Left hindlimb (tissue), 1 donor: ENCODE measurements at places on chromosomes 7 and 10.

DNA sequence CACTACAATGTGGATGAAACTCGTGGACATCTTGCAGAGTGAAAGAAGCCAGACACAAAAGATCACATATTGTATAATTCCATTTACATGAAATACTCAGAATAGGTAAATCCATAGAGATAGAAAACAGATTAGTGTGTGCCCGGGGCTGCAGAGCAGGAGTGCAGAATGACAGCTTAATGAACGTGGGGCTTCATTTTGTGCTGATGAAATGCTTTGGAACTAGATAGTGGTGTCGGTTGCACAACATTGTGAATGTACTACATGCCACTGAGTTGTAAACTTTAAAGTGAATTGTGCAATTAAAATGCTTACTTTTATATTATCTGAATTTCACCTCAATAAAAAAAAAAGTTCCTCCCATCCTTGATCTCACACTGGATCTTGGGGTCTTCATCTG, 31.8 kb upstream of the CARD11 start:
- DNase-seq, result no peak

DNA sequence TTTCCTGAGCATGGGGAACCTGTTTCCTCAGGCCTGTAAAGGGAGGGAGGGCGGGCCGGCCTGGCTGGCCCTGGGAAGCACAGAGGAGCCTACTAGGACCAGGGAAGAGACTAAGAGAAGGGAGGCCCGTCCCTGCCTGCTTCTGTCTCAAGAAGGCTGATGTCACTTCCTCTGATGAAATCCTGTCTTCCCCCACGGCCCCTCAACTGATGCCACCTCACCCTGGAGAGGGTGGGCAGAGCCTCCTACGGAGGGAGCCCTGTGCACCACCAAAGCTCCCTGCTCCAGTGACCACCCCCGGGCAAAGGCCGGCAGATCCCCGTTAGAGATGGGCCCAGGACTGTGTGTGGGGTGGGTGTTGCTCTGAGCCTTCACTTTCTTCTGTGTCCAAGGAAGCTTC, 1.0 kb upstream of the PILRA start:
- no peak for DNase-seq

DNA sequence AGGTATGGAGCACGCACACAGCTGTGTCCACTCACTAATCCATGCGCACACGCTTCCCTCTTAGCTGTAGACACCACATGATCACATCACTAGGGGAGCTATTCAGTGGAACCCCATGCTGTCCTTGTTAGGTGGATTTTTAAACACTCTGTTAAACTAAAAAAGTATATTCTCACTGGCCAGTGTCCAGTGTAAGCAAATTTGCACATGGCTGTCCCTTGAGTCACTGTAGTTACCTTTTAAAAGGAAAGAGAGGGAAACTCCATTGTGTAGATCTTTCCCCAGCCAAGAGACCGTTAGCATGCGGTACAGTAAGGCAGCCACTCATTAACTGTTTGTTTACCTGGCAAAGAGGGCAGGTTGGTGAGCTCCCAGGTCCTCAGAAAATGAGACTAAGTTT, 81.6 kb upstream of the INSYN2A start:
- DNase-seq, result no peak

- DNase-seq, result no peak
Observed at GRCh38 chr7:147885869-147886268, 704.7 kb upstream of the C7orf33 start.

GRCh38 chr10:110174201-110174600, 33.2 kb upstream of the MXI1 start:
- DNase-seq, result no peak

DNA sequence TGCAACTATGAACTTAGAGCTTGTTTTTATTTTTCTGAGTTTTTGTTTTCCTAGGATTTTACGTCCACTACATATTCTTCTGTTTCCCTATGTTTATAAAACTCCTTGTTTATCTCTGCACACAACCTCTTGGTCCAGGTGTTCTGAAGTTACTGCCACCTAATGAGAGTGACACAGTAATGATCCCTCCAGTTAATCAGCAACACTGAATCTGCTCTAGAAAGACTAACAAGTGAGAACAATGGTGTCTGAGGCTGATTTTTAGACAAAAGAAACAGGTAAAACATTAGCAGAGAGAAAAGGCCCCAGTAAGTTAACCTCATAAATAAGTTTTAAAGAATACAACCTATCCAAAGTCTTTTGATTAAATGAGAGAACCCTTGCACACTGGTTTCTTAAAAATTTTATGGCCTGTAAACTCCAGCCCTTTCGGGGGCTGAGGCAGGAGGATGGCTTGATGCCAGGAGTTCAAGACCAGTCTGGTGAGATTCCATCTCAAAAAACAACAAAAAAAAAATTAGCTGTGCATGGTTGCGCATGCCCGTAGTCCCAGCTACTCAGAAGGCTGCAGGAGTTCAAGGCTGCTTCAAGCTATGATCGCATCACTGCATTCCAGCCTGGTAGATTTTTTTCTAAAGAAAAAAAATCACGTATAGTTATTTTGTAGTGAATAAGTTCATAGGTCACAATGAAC, 397.6 kb downstream of the MAGI2 start:
- DNase-seq, result no peak

- no peak for DNase-seq
Observed at GRCh38 chr10:89563861-89564478, 28.6 kb upstream of the SLC16A12 start.

GRCh38 chr7:31123726-31124125, 71.6 kb downstream of the ADCYAP1R1 start:
- no peak for DNase-seq

DNA sequence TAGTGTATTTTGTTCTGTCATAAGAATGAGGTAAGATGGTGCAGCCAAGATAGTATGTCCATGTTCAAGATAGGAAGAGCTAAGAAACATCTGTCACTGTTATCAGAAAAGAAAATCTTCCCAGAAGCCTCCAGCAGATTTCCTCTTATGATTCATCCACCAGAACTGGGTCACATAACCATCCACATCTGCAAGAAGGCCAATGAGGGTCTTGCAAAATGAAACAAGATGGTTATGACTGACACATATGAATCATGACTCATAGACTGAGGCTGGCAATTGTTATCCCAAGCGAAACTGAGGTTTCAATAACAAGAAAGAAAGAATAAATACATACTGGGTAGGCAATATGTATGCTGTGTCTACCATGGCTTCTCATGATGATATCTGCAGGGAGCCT, 30.3 kb downstream of the CCNJ start:
- DNase-seq, result no peak

DNA sequence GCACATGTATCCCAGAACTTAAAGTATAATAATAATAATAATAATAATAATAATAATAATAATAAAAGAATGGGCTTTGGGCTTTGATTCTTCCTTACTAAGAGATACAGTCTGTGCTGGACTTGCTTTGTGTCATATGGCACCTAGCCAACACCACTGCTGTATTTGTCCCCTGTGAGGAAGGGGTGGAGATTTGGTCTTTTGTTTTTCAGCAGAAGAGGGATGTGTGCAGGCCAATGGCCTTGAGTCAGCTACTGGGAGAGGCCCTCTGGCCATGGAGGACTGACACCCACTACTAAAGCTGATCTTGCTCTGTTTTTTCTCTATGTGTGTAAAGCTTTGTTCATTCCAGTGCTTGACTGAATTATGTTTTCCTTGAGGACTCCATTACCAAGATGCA, 573.0 kb upstream of the PCDH15 start:
- no peak for DNase-seq

- DNase-seq, result no peak
Observed at GRCh38 chr7:132412435-132412834, 163.8 kb downstream of the PLXNA4 start.

DNA sequence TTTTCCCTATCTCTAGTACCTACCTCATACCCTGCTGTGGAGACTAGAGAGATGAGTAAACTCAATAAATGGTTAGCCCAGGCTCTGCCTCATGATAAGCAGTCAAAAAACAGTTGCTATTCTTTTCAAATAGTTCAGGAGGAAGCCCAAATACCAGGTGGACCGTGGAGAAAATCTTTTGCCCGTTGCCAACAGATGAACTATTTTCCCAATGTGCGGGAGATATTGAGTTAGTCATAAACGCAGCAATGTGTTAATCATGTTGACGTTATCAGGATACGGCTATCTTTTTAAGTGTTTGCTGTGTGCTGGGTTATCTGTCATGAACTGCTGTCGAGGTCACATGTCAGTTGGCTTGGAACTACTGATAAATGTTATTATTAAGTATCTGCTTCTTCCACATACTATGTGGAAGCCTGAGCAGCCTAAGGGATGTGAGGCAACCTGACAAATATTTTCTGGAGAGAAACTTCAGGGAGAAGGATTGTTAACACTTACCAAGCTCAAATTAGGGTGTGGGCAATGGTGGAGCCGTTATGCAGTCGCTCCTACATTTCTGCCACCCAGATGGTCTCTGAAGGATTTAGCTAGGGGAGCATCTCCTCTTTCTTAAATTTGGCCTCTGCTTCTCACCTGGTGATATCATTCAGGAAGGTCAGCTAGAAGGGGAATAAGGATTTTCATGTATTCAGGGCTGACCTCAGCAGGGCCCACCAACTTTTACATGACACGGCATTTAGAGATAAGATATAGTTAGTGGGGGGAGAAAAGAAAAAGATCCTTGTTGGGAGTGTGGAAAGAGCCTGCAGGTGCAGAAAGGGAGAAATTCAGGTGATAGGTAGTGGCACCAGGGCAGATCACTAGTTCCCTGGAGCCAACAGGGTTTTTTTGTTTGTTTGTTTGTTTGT, 33.5 kb upstream of the SLC26A3 start:
- no peak for DNase-seq

GRCh38 chr10:35946556-35946955, 304.5 kb upstream of the FZD8 start:
- DNase-seq, result no peak

- no peak for DNase-seq
Observed at GRCh38 chr10:84263716-84264115, 18.9 kb downstream of the RGR start.

DNA sequence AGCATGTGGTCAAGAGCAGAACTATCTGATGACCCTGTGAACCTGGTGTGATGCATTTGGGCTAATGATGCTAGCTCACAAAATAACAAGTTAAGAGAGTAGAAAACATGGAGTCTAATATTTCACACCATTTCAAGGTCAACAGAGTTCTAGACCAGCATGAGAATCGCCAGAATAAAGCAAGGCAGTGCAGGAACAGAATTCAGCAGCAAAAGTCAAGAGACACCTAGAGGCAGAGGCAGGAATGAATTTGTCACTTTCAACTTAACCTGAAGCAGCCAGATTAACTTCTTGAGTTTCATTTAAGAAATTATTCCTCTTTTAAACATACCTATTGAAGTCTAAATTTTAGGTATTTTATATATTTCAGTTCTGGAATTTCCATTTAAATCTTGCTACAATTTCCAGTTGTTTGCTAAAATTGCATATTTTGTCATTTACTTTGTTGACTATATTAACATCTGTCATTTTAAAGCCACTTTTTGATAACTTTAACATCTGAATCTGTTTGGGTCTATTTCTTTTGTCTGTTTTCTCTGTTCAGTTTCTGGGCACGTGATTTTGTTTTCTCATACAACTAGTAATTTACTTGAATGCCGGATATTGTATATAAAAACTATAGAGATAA, 44.2 kb upstream of the PRSS58 start:
- DNase-seq, result no peak

- no peak for DNase-seq
Observed at GRCh38 chr7:121591926-121592325, 195.8 kb upstream of the FAM3C start.

DNA sequence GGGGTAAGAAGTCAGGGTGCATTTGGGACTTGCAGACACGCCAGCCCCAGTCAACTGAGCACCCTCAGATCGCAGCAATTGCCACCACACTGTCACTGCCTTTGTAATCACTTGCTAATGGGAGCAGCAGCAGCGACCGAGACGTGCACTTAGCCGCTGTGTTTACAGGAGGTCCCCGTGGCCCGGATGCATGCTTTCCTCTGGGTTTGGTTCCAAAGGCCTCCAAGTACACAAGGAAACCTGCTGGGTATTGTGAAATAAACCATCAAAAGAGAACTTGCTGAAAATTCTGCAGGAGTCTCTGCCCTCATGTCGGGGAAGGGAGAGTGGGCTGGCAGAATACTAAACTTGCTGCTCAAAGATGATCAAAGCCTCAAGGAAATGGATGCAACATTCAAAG, 341.7 kb downstream of the DNAJB6 start:
- DNase-seq, result peak; percentile 11

DNA sequence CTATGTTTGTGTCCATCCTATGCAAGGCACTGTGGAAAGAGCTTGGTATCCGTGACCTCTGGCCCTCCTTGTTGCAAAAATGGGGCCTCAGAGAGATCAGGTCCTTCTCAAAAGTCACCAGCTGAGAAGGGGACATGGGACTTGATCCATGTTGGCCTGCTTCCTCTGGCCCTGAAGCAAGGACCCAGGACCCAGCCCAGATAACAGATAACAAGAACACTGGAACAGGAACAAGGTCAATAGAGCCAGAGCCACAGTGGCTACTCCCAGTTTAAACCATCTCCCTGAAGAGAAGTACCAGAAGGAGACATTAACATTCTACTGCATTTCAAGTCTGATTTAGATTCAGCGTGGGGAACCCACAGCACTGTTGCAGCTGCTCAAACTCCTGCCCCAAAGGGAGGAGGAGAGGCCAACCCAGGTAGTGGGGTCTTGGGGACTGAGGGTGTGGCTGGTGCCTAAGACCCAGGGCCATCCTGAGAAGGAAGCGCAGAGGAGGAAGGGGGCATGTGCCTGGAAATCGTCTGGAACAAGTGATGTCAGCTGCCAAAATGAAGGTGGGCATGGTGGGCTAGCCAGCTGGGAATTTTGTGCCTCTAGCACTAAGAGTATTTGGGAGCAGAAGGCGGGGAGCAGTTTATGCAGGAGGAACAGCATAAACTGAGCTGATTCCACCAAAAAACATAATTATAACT, 61.2 kb downstream of the VSTM4 start:
- DNase-seq, result no peak
